ENCODE measurements at places on chromosomes 1 and 21. TPM values are rescaled to one million over a fixed set of nuclear protein-coding genes. Genes with fewer than 3 reads are reported as not detected.

GRCh38 chr1:74689621-74690363, 16.2 kb upstream of the ERICH3 start:
- DNase-seq, result no peak

DNA sequence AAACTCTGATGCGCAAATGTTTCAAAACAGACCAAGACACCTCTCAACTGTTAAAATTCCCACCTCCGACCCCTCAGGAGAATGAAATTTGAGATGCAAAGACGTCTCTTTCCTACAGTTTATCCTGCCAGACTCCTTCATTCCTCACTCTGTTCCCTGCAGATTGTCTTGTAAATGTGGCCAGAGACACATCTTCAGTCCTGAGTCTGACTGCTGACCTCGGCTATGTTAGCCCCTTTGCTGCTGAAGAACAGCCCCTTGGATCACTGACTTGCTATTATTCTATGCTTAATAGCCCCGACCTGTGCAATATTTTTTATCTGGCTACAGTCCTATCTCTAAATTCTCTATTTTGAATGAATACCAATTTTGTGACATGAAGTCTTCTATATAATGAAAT, 16.6 kb upstream of the ESRRG start:
- no peak for DNase-seq

GRCh38 chr1:229572286-229572685, 13.8 kb upstream of the ABCB10 start:
- no peak for DNase-seq

DNA sequence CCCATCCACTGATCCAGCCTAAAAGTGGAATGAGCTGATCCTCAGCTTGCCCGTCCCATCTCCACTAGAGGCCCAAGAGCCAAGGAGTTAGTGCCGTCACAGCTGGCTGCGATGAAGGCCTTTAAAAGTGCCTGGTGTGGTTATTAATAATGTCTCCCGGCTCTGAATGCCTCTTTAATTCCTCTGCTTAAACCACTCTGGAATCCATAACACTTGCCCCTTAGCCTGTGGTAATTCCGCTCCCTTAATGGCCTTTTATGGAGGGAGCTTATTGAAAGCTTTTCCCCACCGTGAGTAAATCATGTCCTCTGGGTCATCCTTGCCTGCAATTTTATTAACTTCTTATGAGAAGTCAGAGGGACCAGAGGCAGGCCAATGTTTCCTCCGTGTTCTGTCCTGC, 55.4 kb downstream of the UBIAD1 start:
- no peak for DNase-seq

GRCh38 chr1:234551032-234551378, 59.0 kb downstream of the IRF2BP2 start:
- no peak for DNase-seq

GRCh38 chr1:18901147-18901951, 1.0 kb downstream of the ALDH4A1 start:
- no peak for DNase-seq

DNA sequence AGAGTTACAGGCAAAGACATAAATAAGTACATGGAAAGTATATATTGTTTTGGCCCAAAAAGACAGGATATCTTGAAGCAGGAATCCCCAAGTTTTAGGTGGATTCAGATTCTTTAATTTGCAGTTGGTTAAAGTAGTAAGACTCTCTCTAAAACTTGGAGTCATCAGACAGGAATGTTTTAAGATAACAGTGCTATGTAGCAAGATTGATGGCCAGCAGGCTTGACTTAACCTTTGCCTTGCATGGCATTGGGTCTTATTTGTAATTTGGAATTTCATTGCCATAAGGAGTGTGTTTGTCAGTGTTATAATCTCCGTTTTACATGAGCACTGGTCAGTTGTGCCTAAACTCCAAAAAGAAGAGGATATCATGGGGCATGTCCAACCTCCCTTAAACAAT, 727.6 kb upstream of the CHRM3 start:
- no peak for DNase-seq

DNA sequence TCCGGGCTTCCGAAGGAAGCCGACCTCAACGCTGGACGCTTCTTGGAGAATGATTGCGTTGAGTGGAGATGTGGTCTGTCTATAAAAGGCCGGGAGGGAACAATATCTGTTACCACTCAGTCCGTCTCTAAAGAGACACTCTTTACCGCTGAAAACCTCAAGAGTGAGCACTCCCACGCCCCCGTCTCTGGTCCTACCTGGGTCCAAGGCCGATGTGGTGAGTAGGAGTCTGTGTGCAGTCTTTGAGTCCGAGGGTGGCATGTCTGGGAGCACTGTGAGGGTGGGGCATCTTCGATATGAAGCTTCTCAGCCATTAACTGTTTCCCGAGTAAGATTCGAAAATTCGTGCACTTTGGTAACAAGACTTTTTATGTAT, 576 bp downstream of the ZFP69 start:
- no peak for DNase-seq

- no peak for DNase-seq
Observed at GRCh38 chr1:183467687-183468086, 4.6 kb upstream of the SMG7 start.

DNA sequence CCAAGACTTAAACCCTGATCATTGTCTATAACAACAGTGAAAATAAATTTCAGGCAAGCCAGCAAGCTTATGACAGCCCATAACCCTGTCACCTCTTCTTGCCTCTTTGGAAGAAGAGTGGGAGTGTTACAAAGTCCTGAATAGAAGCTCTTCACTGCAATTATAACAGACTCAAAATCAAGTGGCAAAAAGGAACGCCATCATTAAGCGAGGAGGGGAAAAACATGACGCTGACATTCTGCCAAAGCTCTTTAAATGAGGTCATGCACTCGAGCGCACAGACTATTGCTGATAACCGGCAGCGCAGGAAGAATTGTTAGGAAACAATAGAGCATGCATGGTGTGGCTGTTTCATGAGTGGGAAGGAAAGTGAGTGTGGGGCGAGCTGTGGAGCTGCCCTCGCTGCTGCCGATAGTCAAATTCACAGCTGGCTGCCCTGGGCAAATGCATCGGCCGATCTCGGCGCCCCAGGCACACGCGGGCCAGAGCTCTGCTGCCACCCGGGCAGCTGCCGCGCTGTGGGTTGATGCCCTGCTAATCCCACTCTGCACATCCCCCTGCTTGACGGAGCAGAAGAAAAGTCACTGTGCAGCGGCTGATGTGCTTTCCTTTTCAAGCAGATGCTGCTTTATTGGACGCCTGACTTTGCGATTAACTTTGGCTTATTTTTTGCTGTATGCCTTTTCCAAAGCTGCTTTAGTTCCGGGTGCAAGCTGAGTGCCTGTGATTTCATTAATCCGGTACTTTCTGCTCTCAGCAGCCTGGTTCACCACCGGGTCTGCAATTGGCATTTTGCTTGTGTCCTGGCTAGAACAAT, 102.4 kb upstream of the ST6GALNAC5 start:
- DNase-seq, result no peak

SH2D2A gene
- total RNA-seq, result 170 TPM

TNFSF4 gene
- total RNA-seq, result 27.7 TPM

IPO9 gene
- 71.2 TPM for total RNA-seq

WNT3A gene
- not detected for total RNA-seq

FCMR gene
- total RNA-seq, result 75.6 TPM

OR10J1 gene
- not detected for total RNA-seq

EPHA10 gene
- total RNA-seq, result 0.04 TPM

SLC30A2 gene
- not detected for total RNA-seq
